ENCODE measurements at places on chromosomes 11 and 22. TPM values are rescaled to one million over a fixed set of nuclear protein-coding genes. Genes with fewer than 3 reads are reported as not detected.
A peak's percentile ranks its signal among the peaks of the same experiment; 100 is the strongest.

PAX6 gene
- total RNA-seq, result 1.5 TPM

KIF18A gene
- 34.7 TPM for total RNA-seq

VPREB1 gene
- not detected for total RNA-seq

DNA sequence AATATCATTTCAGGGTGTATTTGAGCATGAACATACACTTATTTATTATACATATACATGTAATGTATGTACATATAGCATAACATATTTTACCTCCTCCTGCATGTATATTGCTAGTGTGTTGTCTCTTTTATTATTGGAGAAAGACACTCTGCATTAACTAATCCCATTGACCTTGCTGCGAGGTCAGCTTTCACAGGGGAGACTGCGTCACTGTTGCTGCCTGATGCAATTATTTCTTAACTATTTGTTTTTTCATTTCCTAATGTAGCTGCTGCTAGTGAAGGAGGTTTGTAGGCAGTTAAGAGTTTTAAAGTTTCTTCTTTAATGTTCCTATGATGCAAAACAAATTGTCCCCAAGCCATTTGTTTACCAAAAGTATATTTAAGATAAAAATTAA, 185.4 kb upstream of the CNTN5 start:
- no peak for DNase-seq

- no peak for DNase-seq
These were observed 1110.9 kb upstream of the CNTN5 start for GRCh38 chr11:97909614-97910399.

- DNase-seq, result no peak
These were observed 127.9 kb upstream of the SYT13 start for GRCh38 chr11:45414088-45414487.

GRCh38 chr11:86421946-86422345, 47.3 kb downstream of the CCDC81 start:
- DNase-seq, result no peak

GRCh38 chr22:42947211-42947990, 67.5 kb downstream of the PACSIN2 start:
- DNase-seq, result no peak

- no peak for DNase-seq
These were observed 12.3 kb downstream of the LRRC32 start for GRCh38 chr11:76658231-76658630.

DNA sequence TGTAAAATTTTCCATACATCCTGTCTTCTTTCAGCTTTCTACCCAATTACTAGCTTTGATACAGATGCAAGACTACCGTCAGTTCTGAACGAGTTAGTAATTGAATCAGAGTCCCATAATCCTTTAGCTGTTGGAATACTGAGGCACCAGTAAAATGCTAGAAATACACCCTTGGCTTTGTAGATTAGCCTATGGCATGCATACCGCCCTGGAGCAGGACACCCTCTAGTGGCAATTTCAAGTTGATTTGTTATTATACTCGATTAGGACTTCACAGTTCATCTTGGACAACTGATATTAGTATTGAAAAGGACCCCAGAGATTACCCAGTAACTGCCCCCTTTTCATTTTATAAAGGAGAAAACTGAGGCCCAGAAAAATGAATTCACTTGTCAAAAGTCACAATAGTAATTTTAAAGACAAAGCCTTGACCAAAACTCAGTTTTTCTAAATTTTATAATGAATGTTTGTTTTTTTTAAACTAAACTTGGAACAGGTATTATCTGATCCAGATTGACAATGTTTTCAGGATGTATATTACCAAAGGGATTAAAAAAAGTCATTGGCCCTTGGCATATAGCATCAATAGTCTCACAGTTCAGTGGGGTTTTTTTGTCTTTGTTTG, 72.6 kb downstream of the HIPK3 start:
- peak; percentile 66 for DNase-seq

GRCh38 chr22:39652990-39653786, 82.6 kb downstream of the CACNA1I start:
- DNase-seq, result no peak

GRCh38 chr11:115471367-115471766, 32.8 kb downstream of the CADM1 start:
- DNase-seq, result no peak

- no peak for DNase-seq
These were observed 34.1 kb downstream of the HORMAD2 start for GRCh38 chr22:30114361-30114760.

DNA sequence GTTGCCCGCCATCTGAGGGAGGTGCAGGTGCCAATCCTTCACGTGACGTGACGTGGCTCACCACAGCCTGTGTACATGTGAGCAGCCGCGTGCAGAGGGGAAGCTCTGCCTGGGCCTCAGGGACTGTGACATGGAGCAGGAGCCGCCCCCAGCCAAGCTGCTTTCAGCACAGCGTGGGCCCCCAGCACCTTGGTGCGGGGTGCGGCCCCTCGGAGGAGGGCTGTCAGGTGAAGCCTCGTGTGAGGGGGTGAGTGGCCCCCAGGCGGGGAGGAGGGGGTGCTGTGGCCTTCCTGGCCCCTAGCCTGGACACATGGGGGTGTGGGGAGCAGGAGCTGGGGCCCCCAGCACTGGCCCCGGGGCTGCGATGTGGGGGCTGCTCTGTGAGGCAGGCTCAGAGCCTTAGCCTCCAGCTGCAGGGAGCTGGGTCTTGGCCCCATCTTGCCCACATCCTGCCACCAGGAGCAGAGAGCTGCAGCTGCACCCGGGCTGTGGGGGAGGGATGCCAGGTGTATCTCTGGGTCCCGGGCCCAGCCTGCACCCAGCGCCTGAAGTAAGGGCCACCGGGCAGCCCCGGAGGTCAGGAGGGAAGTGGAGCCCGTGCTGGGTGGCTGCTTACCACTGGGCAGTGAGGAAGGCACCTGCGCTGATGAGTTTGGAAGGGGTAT, at the start of gene ADORA2A:
Gene ADORA2A, plus strand, starts transcription at position 100 of the 665 bp plus-strand sequence. CDS start 5,806 bp downstream, outside the sequence.
- peak; percentile 93 for DNase-seq
